Stimulated activated CD4-positive, alpha-beta T cell treated with anti-CD3 and anti-CD28 coated beads, Interleukin-4, amount 100 ng/mL, for 24 hours (primary cell): ENCODE measurements at places on chromosomes 4 and X.

DNA sequence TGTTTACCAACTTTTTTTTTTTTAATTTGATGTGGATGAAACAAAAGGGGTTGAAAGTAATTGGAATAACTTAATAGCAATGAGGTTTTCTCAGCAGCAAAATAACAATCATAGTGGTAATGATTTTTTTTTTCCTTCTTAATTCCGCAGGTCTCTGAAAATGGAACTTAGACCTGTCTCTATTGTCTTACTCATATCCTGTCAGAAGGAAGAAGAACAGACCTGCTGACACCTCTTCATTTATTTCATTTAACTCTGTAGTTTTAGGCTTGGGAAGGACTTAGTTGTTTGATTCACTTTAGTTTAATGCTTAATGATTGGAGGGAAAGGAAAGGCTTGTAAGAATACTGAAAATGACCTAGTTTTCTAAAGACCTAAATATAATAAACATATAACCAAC lies 9.0 kb downstream of the PCDH18 start:
- no peak for DNase-seq

DNA sequence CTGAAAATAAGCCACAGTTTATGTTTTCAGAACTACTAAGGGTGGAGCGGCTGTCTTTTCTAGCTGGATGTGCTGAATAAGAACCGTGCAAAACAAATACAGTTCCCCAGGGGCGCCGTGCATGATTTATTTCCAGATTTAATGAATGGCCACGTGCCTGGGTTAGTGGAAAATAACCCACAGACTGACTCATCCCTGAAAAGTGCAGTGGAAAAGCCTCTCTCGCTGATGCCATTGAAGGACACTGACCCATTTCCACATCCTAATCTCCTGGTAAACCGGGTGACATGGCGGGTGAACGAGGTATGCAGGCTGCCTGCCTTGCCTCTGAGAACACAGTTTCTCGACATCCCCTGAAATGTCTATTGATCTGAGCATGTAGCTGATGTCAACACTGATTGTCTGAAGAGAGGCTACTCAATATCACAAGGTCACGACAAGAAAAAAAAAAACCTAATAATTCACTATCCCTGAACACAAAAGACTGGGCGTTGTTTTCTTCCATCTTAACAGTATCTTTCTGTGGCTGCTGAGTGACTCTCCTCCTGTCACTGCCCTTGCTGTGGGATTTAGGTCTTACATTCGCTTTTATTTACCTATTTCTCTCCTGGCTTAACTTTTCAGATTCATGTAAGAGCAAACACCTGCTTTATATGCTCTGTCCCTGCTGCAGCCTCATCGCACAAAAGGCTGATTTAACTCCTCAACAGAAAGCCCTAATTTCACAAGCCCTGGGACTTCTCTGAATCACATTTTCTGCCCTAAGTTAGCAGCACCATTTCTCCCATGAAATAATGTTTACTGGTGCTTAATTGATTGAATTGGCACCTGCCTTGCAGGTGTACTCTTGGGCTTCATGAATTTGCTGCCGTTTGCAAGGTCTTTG lies 76.9 kb upstream of the SCOC start:
- no peak for DNase-seq

DNA sequence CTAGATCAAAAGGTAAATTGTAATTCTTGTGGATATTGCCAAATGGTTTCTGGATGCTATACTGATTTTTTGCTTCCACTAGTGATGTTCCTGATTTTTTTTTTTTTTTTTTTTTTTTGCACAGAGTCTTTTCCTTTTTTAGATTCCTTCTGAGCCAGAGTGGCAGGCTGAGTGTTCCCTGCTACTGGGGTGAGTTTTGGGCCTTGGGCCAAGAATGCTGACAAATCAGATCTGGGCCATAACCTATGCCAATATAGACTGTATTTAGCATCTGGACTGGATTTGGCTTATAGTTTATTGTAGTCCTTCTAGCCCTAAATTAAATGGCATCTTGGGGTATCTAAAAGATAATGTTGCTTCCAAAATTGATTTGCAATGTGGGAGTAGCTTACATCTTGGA lies 52.8 kb downstream of the REPS2 start:
- no peak for DNase-seq

- DNase-seq: no peak
These were observed 62.6 kb upstream of the TSPAN5 start for GRCh38 chr4:98720871-98721480.

- DNase-seq: no peak
These were observed 50.4 kb downstream of the DCTD start for GRCh38 chr4:182866746-182867145.

DNA sequence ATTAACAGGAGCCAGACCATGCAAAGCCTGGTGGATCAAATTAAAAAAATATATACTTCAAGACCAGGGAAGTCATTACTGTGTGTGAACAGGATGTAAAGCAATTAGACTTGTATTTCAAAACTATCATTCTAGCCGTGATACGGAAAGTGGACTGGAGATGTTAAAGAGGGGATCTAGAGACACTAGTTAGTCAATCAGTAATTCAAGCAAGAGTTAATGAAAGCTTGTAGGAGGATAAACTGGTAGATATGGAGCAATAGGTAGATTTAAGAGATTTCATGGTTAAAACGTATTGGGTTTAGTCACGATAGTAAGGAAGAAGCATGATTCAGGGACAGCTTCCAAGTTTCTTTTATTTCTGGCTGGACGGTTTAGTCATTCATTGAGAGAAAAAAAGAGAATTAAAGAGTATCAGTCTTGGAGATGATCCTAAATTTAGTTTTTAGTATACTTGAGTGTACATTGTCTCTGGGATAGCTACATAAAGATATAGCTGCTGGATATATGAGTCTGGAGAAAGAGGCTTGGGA lies 3.9 kb downstream of the MAD2L1 start:
- no peak for DNase-seq

- DNase-seq: no peak
These were observed 45.4 kb downstream of the COMMD8 start for GRCh38 chr4:47418147-47418546.

DNA sequence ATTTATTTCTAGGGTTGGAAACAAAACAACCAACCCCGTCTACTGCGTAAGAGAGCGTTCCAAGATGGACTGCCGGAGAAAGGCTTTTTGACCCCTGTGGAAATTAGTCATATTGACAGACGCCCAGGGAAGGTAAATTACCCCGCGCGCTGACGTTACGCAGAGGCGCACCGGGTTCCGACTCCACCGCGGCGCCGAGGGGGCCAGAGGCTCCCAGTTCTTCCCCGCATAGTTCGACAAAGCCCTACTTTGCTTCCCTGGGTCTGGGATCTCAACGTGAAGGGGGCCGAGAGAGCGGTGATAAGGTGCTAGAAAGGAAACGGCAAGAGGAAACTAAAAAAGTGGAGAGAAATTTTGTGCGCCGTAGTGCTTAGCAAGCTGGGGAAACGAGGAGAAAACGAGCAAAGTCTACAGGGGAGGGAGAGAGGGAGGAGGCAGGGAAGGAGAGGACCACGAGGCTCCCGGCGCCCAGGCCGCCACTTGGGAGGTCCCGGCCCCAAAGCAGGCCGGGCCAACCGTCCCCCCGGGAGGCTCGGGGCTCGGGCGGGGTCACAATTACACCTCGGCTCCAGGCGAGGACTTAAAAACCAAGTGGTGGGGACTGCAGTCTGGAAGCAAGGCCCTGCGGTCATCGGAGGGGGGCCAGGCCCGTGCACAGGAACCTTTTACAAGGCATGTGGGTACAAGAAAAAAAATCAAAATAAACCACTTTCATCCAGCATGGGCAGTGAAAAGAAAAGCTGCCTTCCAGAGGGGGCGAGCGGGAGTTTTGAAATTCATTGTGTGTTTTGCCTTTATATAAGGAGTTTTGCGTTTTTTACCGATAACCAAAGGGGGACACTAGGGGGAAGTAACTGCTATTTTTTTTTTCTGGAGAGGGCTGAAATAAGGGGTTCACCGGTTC lies 13.2 kb downstream of the HAND2 start:
- DNase-seq: no peak

GRCh38 chr4:75673959-75674328 lies 733 bp upstream of the G3BP2 start:
- no peak for DNase-seq

DNA sequence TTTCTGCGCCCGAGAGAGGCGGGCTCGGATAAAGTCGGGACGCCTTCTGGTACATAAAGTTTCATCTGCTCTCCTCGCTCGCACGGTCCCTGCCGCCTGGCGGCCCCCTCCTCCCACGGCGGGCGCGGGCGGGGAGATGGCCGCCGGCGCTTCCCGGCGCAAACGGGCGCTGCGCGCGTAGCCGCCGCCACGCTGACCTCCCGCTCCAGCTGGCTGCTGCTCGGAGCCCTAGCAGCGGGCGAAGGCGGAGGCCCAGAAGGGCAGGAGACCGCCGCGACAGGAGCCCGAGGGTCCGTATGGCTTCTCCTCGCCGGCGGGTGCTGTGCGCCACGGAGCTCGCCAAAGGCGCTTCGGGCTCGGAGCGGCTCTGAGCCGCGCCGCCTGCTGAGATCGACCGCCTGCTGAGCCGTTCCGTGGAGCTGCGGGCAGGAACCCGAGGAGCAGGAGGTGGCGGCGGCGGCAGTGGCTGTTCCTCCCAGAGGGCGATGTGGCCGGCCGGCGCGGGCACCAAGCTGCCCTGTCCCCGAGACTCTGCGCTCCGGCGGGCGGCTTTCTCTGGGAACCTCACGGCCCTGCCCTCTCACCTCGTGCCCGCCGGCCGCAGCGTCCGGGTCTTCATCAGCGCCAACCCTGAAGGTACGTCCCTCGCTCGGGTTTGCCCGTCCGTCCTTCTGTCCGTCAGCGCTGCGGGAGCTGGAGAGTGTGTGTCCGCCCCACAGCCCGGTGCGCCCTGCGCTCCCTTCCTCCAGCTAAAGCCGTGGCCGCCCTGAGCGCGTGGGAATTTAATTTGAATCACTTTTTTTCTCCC lies at the start of gene NWD2:
NWD2 (plus strand) TSS at position 161 of the 808 bp plus-strand sequence; CDS start at position 486, 325 bp downstream.
- DNase-seq: no peak

DNA sequence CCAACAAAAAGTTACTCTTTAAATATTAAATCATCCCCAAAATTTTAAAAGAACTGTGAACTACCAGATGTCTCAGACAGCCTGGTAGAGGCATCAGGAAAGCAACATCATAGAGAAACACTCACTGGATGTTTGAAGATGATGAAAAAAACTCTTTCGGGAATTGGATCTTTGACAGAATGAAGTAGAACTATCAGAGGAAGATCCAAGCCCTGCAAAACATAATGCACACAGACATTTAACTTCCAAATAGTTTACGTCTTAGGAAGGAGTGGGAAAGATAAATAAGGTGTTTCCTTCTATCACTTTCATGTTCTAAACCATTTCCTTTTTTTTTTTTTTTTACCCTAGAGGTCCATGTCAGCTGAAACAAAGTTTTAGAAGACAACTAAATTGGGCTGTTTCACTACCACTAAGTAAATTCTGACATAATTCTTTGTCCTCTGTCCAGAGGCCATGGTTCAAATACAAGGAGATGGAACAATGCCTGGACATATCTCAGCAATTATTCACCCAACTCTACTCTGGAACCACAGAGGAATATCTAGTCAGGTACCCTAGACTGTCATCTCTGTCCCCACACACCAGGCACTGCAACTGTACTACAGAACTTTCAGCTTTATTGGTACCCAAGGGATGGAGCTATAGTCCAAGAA lies 217.7 kb upstream of the INTU start:
- no peak for DNase-seq

- no peak for DNase-seq
These were observed 34.4 kb downstream of the ARHGEF38 start for GRCh38 chr4:105586638-105587328.

GRCh38 chrX:70433848-70434351 lies 10.7 kb upstream of the DLG3 start:
- DNase-seq: peak; percentile 72

- no peak for DNase-seq
These were observed 1.9 kb downstream of the MAGEB1 start for GRCh38 chrX:30248854-30249253.

- no peak for DNase-seq
These were observed 67.3 kb upstream of the ATOH1 start for GRCh38 chr4:93761286-93761685.
